ENCODE measurements at places on chromosomes 16 and 17.

- DNase-seq = peak; percentile 77
Observed at GRCh38 chr17:17890773-17891759, 54.3 kb upstream of the SREBF1 start.

DNA sequence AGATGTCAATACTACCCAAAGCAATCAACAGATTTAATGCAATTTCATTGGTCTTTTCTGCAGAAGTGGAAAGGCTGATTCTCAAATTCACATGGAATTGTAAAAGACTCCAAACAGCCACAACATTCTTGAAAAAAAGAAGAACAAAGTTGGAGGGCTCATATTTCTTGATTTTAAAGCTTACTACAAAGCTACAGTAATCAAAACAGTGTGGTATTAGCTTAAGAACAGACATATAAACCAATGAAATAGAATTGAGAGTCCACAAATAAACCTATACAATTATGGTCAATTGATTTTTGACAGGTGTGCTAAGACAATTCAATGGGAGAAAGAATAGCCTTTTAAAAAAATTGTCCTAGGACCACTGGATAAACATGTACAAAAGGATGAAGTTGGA, 14.4 kb upstream of the ABCC1 start:
- no peak for DNase-seq

- peak; percentile 70 for DNase-seq
Observed at GRCh38 chr17:5500589-5501391, 14.4 kb downstream of the MIS12 start.

GRCh38 chr17:75250009-75250471, 11.4 kb downstream of the GGA3 start:
- DNase-seq = peak; percentile 59

DNA sequence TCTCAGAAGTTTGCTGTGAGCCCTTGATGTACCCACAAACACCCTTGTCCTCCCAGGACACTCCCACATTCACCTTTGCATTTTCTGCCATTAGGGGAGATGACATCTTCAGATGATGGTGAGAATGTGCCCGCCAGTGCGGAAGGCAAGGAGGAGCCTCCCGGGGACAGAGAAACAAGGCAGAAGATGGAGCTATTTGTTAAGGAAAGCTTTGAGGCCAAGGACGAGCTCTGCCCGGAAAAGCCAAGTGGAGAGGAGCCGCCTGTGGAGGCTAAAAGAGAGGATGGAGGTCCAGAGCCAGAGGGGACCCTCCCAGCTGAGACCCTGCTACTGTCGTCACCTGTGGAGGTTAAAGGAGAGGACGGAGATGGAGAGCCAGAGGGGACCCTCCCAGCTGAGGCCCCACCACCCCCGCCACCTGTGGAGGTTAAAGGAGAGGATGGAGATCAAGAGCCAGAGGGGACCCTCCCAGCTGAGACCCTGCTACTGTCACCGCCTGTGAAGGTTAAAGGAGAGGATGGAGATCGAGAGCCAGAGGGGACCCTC, 17.0 kb downstream of the TAF1C start:
- no peak for DNase-seq

GRCh38 chr17:57553991-57554825, 190.9 kb downstream of the CCDC182 start:
- DNase-seq = no peak

- DNase-seq = peak; percentile 20
Observed at GRCh38 chr17:39926588-39927100, 757 bp downstream of the ORMDL3 start.

GRCh38 chr17:7932949-7933348, 943 bp downstream of the CNTROB start:
- peak; percentile 69 for DNase-seq

DNA sequence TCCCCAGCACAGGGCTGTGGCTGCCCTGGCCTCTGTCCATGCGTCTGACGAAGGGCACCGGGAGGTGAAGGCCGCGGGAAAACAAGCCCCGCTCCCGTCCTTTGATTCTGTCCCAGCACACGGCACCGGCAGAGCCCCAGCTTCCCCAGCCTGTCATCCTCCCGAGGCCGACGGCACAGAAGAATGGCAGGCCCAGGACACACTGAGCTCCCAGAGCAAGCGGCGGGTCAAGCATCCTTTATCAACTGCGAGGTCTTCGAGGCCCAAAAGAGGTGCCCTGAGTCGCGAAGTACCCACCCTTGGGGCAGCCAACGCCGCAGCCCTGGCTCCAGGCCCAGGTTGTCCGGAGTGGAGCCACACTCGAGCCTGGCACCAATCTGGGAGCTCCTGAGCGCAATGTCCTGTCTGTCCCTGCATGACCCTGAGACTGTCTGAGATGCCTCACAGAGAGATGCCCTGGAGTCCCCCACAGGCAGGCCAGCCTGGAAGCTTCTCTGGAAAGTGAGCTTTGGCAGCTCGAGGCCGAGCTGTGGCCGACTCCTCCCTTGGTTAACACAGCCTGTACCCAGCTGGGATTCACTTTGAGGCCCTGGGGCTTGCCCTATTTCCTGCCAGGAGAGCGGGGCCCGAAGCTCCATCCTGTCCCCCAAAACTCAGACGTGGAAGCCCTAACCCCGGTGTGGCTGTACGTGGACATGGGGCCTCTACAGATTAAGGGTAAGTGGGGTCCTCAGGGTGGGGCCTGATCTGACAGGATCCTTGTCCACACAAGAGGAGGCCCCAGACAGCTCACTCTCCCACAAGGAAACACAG, 23.3 kb downstream of the SLC7A5 start:
- no peak for DNase-seq

- peak; percentile 85 for DNase-seq
Observed at GRCh38 chr16:73172241-73172972, 124.5 kb upstream of the ZFHX3 start.

- peak; percentile 86 for DNase-seq
Observed at GRCh38 chr17:74210191-74211140, 2.9 kb upstream of the TTYH2 start.

- no peak for DNase-seq
Observed at GRCh38 chr17:73934696-73935095, 268.8 kb upstream of the RPL38 start.

DNA sequence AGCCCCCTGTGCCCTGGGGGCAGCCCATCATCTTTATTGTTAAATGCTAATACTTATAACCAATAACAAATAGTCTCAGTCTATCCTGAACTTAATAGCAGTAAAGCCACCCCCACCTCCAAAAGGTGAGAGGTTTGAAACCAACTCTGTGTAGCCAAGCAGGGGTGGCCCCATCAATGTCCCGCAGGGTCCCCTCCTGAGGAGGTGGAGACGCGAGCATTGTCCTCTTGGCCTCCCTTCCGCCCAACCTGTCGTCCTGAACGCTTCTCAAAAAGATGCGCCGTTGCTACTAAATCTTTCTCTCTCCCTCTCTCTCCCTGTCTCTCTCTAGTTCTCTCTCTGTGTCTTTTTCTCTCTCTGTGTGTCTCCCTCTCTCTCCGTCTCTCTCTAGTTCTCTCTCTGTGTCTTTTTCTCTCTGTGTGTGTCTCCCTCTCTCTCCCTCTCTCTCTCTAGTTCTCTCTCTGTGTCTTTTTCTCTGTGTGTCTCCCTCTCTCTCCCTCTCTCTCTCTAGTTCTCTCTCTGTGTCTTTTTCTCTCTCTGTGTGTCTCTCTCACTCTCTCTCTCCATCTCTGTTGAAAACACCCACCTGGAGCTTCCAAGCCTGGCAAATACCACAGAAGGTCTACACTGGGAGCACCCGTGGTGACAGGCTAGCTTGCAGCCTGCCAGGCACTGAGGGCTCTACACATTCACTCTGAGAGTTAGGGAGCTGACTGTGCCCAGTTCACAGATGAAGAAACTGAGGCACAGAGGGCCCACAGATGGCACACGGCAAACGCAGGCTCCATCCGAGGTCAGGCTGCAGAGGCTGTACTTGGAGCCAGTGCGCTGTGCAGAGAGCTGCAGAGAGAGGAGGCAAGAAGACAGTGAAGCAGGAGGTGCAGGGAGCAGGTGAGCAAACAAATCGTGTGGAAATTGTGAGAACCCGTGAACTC, 185.9 kb downstream of the C16orf95 start:
- DNase-seq = no peak

- DNase-seq = no peak
Observed at GRCh38 chr17:78705071-78705470, 77.0 kb downstream of the CYTH1 start.

- no peak for DNase-seq
Observed at GRCh38 chr17:63601439-63602371, 1.0 kb downstream of the TACO1 start.

- peak; percentile 4 for DNase-seq
Observed at GRCh38 chr16:75621170-75621477, 2.0 kb downstream of the ADAT1 start.

- DNase-seq = no peak
Observed at GRCh38 chr16:14035092-14035491, 36.0 kb upstream of the MRTFB start.

GRCh38 chr17:8806253-8806925, 7.2 kb upstream of the MFSD6L start:
- no peak for DNase-seq
